ENCODE measurements at places on chromosomes 1 and 21.
A peak's percentile ranks its signal among the peaks of the same experiment; 100 is the strongest.

- no peak for DNase-seq
These were observed 179.8 kb upstream of the GALNT2 start for GRCh38 chr1:229887043-229887822.

DNA sequence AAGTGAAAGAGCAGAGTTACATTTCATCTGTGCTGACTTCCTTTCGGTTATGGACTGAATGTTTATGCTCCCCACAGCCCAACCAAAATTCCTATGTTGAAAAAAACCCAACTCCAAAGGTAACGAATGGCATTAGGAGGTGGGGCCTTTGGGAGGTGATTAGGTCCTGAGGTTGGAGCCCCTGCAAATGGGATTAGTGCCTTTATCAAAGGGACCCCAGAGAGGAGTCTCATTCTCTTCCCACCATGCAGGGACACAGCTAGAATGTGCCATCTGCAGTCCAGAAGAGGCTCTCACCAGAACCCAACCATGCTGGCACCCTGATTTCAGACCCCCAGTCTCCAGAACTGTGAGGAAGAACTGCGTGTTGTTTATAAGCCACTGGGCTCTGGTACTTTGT lies 199.3 kb downstream of the TOMM20 start:
- DNase-seq: no peak

DNA sequence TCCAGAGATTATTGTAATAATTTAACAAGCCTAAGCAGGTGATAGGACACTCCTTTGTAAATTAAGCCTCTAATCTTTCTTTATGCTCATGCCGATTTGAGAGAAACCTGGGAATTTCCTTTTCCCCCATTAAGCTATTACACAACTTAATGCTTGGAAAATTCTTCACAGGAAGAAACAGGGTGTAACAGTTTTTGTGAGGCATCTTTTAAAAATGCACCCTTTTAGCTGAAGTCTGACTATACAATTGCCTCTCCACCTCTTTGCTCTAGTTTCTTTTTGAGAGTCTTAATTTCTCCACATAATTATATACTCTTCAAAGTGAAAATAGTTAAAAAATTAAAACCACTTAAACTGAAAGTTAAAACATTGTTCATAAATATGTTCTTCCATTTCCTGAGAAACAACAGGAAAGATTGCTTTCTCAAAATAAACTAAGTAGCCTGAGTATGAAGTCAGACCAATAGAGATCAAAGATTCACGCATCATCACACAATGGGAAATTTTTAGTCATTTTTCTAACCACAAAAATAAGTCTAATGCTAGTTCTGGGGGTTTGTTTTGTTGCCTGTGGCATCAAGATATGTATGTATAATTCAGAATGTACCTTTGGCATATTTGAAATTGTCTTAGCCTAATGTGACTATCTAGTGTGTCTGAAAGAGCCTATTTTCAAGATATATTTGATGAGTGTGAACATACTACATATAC lies 34.7 kb downstream of the LRRC8D start:
- peak; percentile 20 for DNase-seq

DNA sequence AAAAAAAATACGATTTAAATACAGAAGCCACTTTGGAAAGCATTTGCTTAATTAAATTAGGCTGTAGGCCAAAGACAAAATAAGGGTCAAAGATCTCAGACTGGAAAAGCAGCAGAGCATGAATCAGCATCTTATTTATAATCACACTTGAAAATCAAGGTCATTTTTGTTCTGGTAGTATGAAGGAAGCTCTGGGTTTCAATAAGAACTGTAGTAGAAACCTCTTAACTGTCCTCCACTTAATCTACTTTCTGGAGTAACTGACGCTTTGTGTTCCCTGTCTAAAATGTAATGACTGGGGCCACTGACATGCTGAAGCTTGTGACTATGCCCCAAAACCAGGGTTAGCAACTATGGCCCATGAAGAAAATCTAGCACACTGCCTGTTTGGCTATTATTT lies 450.7 kb upstream of the ZP4 start:
- no peak for DNase-seq

DNA sequence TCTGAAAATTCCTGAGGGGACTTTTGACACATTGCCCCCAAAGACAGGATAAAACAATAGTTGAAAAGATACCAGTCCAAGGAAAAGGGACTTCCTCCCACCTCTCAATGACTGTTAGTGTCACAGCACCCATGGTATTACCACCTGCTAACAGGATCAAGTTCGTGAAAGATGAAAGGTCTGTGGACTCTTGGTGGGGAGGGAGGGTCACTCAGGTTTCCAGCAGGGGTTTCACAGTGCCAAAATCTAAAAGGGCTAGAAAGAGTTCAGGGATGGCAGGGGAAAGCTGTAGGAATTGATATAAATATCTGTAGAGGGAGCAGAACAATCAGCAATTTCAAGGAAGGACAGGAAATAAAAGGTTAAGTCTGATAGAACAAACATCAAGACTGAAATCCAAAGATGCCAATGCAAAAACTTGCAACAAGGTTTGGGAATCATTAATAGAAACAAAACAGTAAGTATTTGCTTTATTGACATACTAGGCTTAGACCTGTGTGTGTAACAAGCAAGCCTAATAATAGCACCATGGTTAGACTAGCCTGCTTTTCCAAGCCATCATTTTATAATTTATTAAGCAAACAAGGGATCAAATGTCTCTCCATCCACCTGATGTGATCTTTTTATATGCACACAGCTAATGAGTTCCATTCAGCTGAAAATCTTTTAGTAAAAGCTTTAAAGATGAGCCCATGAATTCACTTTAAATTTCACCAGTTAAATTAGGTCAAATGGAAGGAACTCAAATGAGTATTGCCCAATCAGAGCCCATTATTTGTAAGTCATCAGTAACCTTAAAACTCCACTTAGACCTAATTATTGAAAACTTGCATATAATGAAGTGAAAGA lies 3.7 kb downstream of the MCL1 start:
- DNase-seq: no peak

GRCh38 chr1:100390531-100390930 lies 38.2 kb downstream of the CDC14A start:
- no peak for DNase-seq

DNA sequence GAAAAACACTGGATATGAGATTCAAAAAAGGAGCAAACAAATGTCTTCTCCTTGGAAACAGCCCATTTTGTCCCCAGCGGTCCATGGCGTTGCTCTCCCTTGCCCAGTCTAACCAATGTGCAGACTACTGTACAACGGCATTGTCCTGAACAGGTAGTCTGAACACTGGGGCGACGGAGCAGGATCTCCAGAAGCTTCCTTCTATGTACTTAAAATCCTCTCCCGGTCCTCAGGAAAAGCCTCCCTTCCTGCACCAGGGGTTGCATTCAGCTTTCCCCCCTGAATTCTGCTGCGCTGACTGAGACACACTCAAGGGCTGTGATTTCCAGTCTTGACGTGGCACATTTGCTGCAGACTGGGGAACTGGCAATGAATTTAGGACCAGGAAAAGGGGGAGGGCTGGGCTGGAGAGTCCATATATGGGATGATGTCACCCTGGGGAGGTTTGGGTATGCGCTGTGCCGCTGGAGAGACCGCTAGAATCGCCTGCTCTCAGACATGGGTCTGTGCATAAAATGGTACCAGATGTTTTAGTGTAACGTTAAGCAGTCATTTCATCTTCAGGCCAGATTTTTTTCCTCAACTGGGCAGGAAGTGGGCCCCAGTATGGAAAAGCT lies 275.9 kb upstream of the C1orf105 start:
- DNase-seq: no peak

DNA sequence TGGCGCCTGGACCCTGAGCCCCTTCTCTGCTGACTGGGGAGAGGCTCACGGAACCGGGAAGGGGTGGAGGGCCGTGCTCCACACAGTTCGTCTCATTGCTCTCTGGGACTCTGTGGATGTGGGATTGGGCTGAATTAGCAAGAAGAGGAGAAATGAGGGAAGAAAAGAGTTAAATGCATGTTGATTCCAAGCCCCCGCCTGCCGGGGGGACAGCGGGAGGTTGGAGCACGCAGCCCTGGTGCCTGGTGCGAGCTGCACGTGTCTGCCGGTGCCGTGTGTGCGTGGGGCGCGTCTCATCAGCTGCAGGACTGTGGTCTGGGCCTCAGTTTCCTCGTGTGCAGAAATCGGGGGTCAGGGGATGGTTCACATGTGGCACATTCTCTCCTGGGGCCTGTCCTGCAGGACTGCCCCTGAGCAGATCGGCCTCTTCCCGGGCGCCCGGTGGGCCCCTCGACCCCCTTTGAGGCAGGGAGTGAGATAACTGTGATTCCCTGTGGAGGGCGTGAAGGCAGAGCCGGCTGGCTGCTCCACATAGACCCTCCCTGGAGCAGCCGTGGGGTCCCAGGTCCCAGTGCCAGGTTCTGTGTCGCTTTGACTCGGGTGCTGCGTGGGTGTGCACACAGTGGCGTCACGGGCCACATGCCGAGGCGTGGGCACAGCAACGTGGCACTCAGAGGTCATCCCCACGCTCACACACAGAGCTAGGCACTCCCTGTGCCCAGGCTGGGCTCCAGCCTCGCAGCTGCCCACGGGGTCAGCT lies 11.4 kb downstream of the SAMD11 start:
- no peak for DNase-seq

- DNase-seq: peak; percentile 15
These were observed 116.2 kb downstream of the CENPF start for GRCh38 chr1:214719207-214719606.

All from RKO (cell line).